ENCODE measurements at places on chromosomes 2 and 18.

GRCh38 chr2:171149986-171150693 lies 10.6 kb downstream of the TLK1 start:
- DNase-seq = no peak

DNA sequence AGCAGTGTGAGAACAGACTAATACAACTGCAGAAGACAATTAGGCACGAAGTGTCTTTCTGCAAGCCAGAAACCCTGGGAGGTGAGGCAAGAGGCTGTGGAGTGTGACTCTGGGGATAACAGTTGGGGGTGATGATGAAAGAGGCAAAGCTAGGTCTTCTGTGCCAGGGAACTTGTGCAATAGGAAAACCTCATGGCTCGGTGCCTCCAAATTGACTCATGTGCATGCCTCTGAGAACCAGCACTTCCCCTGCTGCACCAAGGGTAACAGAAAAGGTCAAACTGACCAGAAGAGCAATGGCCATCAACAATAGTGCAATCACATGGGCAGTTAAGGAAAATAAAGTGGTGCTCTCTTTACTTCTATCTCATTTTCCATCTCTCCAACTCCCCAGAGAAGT lies 136.4 kb downstream of the SCG2 start:
- DNase-seq = peak; percentile 58

DNA sequence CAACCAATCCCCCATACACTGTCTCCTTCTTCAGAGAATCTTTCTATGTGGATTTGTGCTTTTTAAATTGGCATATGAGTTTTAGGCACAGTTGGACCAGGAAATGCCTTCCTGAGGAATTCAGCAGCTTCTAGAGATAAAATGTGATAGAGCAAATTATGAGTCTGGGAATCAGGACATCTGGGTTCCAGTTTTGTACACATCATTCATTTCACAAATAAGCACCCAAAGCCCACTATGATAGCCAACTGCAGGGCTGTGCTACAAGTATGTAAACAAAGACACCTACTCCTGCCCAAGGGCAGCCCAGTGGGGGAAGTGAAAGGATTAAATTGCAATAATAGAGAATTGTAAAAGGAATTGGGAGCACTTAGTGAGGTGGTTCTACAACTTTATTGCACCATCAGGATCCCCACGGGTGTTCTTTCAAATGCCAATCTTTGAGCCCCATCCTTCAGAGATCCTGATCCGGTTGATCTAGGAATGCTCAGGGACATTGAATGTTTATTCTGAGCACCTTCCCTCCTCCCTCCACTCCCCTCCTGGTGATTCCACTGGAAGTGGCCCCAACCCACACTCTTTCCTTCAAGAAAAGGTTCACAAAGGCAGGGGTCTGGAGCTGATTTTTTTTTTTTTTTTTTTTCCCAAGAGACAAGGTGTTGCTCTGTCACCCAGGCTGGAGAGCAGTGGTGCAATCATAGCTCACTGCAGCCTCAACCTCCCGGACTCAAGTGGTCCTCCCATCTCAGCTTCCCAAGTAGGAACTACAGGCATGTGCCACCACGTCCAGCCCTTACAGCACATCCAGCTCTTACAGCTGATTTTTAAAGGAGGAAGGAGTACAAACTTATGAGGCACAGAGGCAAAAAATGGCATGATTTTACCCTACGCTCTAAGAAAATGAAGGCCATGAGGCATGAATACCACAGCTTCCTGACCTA lies 11.1 kb upstream of the KCMF1 start:
- DNase-seq = peak; percentile 59

GRCh38 chr18:1425679-1426078 lies 521.0 kb downstream of the ADCYAP1 start:
- DNase-seq = no peak

DNA sequence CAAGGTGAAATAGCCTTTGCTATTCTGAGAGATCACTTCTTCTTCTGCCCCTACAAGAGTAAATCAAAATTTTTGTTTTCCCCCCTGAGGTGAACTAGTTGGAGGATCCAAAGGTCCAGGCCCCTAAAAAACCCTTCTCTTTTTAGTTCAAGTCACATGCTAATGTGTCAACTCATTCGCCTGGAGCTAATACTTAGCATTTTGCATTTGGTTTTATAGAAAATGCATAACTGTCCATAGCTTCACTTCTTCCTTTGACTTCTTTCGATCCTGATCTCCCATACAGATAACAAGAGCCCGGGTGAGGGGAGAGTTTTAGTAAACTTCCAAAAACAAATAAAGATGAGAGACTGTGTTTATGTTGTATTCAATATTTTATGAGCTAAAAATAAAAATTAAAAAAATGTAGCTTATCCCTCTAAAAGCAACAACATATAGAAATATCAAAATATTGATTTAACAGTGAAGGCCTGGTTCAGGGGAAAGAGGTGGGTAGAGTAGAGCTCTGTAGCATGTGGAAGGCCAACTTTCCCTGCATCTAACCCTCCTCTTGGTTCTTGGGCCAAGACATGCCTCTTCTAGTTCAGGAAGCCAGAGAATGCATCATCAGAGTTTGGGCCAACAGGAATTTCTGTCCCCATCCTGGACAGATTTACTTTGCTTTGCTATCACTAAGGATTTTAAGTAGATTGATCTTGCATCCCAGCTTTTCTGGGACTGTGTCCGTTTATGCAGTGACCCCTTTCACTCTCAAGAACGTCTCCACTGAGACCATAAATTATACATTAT lies 333.8 kb downstream of the ALK start:
- no peak for DNase-seq

DNA sequence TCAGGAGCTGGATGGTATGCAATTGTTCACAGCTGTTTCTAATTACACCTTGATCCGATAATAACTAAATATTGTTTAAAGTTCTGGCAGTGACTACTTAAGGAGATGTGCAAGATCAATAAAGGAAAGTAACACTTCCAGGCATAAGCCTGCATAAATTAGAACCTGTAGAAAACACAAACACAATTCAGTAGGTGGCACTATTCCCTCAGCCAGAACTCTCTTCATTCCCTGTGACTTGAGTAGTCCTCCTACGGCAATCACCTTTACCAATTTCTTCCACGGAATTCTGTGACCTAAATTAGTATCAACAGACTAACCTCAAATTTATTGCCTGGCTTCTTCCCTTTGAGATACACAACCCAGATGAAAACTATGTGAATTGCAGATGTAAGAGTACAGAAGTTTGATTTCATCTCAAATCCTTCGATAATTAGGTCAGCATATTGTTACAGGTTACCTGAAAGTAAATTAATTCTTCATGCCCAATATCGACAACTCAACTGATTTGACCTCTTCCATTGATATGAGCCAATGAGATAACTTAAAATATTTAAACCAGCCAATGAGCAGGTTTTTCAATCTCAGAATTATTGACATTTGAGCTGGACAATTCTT lies 137.8 kb downstream of the PID1 start:
- DNase-seq = peak; percentile 25

DNA sequence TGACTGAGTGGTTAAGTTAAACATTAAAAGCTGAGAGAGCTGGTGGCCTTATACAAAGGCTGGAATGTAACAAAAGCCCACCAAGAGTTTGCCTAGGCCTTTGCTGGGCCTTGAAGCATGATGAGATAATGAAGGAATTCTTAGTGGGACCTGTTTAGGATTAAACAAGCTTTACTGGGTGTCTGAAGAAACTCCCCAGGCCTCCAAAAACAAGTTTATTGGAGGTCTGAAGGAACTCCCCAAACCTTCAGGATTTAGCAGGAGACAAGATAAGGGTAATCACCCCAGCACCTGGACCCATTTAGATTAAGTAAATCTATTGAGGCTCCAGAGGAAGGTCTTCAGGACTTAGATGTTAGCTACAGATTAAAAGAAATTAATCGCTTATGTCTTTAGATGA lies 18.7 kb downstream of the PCARE start:
- no peak for DNase-seq

- DNase-seq = no peak
Observed at GRCh38 chr2:105910497-105911238, 166.0 kb downstream of the NCK2 start.

DNA sequence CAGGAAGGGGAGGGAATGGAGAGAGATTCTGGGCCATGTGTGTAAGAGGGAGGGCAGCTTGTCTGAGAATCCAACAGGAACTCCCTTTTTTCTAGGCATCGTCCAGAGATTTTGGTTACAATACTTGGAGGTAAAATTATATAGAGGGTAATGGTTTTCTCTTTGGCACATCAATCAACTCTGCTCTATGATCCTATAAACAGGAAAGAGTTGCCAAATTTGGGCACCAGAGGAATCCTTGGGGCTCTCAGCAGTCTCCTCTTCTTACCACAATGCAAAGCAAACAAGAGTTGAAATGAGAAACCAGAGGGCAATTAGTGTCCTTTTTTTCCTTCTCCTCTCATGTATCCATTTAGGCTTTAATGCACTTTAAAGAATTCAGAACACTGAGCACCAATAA lies 243.4 kb downstream of the SLC8A1 start:
- no peak for DNase-seq

- DNase-seq = no peak
Observed at GRCh38 chr18:32177530-32177929, 12.3 kb upstream of the MEP1B start.

GRCh38 chr2:98252038-98252773 lies 94.0 kb upstream of the CNGA3 start:
- no peak for DNase-seq

GRCh38 chr2:155125585-155126230 lies 427.2 kb downstream of the KCNJ3 start:
- no peak for DNase-seq

DNA sequence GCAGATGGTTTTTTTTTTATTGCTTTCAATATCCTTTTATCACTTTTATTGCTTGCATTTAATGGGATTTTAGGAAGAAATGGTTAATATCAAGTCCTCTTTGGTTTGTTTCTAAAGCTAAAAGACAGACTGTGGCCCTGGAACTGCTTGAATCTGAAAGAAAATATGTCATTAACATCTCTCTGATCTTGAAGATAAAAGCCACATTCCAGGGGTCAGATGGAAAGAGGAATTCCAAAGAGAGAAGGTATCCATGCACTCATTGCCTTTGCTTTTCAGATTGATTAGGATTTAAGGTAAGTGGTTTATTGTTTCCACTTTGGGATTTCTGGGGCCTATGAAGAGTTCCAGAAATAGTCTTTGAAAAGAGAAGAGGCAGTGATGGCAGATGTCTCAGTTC lies 54.1 kb downstream of the ARHGEF33 start:
- DNase-seq = no peak

DNA sequence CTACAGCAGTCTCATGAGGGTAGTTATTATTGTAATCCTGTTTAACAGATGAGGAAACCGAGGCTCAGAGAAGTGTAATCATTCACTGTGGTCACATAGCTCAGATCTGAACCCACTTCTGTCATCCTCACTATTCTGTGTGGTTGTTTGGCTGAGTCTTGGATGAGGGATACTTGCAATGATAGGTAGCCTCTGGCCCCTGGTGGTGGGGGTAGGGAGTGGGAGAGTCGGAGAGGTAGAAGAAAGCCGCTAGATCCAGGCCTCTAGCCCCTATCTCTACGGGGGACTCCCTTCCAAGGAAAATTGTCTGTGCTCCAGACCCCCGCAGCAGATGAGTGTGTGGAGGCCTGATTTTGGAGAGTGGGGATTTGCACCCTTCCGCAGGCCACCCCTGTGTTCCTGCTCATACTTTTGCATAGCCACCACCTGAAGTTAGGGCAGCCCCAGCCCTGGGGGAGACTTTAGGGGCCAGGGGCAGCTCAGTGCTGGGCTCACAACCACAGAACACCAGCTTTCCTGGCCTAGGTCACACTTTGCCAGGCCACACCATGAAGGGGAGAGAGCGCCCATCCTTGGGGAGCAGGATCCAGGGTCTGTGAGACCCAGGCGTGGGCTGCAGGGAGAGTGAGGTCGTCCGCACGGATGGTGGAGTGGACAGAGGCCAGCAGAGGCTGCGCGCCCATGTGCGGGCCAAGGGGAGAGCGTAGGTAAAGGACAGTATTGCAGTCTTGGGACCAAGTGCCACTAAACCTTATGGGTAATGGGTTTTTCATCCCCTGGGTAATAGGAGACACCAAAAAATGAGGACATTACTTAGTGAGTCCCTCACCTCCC lies 148.2 kb downstream of the GLI2 start:
- no peak for DNase-seq

DNA sequence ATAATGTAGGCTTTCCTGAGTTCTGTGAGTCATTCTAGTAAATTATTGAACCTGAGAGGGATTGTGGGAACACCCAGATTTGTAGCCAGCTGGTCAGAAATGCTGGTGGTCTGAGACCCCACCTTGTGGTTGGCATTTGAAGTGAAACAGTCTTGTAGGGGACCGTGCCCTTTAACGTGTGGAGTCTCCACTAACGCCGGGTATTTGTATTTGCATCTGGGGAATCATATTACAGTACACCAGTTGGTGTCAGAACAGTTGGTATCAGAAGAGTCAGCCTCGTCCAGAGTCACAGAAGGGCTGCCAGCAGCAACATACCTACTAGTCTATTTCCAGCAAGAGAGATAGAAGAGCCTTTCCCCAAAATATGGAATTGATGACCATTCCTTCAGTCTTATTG lies 38.3 kb upstream of the PTPN4 start:
- DNase-seq = no peak

DNA sequence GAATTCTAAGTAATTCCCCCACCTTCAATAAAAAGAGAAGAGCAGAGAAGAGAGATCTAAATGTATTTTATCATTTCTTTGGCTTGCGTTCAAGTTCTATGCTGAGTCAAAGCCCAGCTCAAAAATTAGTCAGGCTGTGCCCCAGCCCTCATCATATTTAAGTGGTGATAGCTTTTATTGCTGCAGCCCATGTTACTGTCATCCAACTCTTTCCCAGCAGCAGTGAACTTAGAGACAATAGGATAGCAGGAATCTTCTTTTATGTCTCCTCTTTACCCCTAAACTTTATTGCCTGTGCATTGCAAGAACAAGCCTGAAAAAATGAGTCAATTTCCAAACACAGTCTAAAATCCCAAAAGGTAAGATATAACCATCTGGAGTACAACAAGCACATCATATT lies 1599.3 kb upstream of the PIK3C3 start:
- DNase-seq = no peak

DNA sequence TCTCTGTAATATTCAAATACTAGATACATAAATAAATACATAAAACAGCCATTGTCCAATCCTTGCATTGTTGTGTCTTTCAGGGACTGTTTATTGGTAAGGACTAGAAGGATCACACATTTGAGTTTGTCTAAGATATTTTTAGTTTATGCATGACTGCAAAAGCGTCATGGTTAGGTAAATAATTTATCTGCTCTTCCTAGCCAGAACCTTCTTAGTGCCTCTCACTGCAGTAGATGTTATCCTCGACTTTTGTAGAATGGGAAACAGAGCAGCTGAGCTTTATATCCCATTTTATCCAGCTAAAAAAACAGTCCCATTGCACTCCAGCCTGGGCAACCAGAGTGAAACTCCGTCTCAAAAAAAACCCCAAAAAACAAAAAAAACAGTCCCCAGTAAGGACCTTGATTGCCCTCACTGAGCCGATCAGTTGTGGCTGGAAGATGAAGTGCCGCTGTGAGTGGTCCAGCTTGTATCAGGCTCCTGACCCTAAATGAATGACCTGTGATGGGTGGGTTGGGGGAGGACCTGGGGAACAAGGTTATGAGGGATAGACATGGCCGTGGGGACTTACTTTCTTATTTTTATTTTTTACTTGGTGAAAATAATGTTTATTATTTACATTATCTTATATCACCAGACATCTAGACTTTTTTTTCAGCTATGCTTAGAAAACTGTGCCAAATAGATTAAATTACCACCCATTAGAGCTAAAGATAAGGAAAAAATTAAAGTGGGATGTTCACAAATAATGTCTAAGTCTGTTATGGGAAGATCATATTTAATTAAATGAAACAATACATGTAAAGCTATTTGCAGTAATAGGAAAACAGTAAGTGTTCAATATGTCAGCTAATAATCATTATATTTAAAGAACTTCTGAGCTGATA lies 10.9 kb upstream of the ADAM23 start:
- no peak for DNase-seq

All from pancreas (tissue), 10 donors.